Activated CD4-positive, alpha-beta T cell treated with anti-CD3 and anti-CD28 coated beads, Interleukin-2, amount 10 ng/mL, durations not matched to agents 7 days and 5 days (primary cell): ENCODE measurements at places on chromosomes 3 and 15. TPM values are rescaled to one million over a fixed set of nuclear protein-coding genes. Genes with fewer than 3 reads are reported as not detected.

TEX9 gene
- total RNA-seq: 1.1 TPM

C3orf49 gene
- not detected for total RNA-seq

ARHGAP11A gene
- total RNA-seq: 148 TPM

GOLGA6B gene
- total RNA-seq: not detected

SHC4 gene
- 0.30 TPM for total RNA-seq

DRD3 gene
- not detected for total RNA-seq

SAMMSON gene
- total RNA-seq: not detected

C3orf22 gene
- total RNA-seq: not detected

FBN1 gene
- 1.1 TPM for total RNA-seq

DNA sequence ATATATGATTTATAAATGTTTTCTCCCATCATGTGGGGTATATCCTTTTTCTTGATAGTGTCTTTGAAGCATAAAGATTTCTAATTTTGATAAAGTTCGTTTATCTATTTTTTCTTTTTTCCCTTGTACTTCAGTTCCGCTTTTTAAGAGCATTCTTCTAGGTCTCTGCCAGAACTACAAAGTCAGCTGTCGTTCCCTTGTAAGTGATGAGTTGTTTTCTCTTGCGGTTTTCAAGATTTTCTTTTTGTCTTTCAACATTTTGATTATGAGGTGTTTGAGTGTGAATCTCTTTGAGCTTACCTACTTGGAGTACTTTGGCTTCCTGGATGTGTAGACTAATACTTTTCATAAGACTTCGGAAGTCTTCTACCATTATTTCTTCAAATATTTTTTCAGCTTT, 9.3 kb upstream of the PRICKLE2 start:
- no peak for DNase-seq

DNA sequence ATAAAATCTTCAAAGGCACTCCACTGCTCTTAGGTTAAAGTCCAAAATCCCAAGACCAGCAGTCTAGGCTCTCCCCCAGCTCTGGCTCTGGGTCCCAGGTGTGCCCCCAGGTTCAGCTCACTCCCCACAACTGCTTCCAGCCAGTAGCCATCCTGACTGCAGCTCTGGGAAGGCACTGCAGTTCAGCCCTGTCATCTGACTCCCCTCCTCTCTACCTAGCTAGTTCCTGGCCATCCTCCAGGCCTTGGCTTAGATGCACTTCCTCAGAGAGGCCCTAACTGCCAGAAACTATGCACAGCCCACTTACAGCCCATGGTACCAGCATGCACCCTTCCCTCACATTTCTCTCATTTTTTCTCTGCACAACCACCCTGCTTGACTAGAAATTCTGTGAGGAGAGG, 25.5 kb downstream of the TBC1D2B start:
- DNase-seq: no peak

- DNase-seq: no peak
Observed at GRCh38 chr3:178583963-178584575, 47.8 kb downstream of the KCNMB2 start.

- no peak for DNase-seq
Observed at GRCh38 chr15:40554161-40554525, 10.7 kb downstream of the CCDC32 start.

DNA sequence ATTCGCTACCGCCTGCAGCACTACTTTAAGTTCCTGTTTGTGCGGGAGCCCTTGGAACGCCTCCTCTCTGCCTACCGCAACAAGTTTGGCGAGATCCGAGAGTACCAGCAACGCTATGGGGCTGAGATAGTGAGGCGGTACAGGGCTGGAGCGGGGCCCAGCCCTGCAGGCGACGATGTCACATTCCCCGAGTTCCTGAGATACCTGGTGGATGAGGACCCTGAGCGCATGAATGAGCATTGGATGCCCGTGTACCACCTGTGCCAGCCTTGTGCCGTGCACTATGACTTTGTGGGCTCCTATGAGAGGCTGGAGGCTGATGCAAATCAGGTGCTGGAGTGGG, 995 bp downstream of the CHST14 start:
- DNase-seq: peak; percentile 31

DNA sequence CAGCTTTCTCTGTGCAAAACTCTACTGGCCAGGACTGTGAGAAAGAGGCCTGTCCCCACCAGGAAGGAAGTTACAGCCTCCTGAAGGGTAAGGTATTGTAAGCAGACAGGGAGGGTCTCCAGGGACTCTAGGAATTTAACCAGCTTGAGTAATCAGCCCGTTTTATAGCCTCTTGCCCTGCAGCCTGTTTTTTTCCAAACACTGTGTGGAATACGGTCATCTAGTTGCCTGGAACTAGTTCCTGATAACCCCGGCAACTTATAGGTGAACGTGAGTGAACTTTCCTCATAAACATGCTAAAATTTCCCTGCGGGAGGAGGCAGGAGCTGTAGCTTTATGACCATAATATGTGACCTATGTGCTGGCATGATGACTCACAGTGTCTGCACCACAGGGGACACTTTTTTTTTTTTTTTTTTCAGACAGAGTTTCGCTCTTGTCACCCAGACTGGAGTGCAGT, 60.1 kb upstream of the DAZL start:
- DNase-seq: no peak

DNA sequence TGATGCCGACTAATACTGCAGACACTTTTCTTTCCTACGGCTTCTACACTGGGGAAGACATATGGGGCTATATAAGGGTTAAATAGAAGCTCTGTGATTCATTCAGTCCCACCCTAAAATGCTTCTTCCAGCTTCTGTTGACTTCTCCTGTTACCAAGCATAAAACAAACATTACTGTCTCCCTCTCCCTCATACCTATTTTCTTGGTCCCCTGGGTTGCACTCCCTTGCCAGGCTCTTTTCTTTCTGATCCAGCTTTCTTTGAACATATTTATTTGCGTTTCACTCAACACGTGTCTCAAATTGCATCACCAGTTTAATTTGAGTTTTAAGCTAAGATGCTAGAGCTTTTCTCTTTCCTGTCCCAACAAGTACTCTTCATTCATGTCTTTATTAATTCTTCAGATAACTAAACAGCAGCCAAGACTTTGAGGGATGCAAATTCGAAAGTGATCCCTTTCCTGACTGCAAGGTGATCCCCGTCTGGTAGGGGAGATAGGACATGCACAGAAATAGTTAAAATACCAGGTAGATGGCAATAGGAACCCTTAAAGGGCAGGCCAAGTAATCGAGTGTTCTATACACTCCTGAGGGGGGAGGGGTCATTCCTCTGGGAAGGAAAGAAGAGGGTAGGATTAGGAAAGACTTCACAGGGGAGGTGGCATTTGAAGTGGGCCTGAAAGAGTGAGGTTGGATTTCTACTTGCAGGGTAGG, 198.6 kb upstream of the BCL6 start:
- DNase-seq: no peak

GRCh38 chr3:99907959-99908544, 90.4 kb downstream of the CMSS1 start:
- no peak for DNase-seq

GRCh38 chr15:72727154-72727553, 41.1 kb downstream of the BBS4 start:
- no peak for DNase-seq

DNA sequence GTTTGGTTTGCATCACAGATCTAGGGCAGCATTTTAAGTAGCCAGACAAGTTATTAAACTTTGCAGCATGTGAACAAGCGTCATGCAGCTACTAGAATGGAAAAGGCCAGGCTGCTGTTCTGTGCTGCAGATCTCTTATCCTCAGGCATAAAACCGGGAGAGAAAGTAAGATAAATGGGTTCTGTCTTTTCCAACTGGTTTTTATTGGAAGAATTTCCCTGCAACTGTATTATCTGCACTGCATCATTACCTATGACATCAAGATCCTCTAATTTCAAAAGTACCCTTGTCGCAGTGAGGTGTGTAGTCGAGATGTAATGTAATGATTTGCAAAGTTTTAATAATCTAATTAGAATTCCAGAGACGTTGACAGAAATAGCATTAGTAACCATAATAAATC, 240.3 kb downstream of the FEZF2 start:
- DNase-seq: no peak

DNA sequence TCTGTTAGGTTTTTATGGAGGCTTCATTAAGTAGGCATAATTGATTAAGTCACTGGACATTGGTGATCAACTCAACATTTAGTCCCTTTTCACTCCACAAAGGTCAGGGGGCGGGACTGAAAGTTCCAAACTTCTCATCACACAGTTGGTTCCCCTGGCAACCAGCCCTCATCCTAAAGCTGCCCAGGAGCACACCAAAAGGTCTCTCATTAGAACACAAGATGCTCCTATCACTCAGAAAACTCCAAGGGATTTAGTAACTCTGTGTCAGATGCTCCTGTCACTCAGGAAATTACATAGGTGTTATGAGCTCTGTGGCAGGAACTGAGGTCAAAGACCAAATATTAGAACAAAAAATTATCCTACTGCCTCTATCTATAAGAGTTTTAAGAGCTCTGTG, 321.5 kb downstream of the OTOL1 start:
- DNase-seq: no peak

DNA sequence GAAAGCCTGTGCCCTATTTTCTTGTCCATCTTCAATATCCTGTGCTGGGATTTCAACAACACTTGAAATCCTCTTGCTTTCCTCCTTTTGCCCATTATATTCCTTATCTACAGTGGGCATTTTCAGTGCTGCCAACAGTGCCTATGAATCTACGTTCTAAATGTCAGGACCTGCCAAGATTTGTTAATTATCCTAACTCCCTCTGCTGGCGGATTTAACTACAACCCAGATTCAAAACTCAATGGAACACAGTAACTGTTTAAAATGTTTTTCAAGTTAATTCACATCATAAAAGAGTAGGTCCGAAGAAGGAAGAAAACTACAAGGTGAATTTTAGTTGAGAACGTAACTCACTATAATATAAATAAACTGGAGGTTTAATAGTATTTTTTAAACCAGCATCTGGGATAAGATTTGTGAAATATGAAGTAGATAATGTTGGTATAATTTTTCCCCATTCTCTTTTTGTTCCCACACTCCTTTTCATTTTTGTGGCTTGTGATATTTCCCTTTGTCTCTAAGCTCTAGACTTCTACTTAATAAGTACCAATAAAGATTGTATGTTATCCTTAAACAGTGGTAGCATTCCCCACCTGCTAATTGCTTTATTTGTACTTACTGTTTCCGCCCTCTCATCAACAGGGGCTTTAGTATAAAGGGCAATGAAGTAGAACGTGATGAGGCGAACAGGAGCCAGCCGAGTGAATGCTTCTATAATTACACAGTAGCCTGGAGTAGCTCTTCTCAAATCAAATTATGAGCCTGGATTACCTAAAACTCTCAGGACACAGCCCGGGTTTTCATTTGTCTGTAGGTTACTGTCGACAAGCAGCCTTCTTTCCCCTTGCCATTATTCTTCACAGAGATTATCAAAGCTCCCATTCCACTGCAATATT, 302.5 kb upstream of the ATP11B start:
- peak; percentile 8 for DNase-seq

GRCh38 chr3:156259896-156260295, 139.5 kb downstream of the KCNAB1 start:
- DNase-seq: no peak

- peak; percentile 9 for DNase-seq
Observed at GRCh38 chr15:91099616-91099994, 452 bp upstream of the SV2B start.

DNA sequence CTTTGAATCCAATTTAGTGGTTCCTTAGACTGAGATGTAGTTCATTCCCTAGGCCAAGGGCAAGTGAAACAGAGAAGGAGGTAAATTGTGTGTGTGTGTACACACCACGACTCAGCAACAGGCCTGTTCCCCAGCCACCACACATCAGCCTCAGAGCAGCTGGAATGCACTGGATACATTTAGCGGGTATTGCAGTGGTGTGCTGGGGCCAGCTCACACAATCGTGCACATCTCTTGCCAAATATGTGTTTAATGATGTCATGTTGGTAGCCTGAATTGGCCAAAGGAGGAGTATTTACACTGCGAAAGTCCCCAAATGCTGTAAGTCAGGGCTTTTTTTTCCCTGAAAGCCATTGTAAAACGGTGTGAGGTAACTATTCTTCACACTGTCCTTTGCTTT, 82.3 kb downstream of the RBPMS2 start:
- DNase-seq: no peak

DNA sequence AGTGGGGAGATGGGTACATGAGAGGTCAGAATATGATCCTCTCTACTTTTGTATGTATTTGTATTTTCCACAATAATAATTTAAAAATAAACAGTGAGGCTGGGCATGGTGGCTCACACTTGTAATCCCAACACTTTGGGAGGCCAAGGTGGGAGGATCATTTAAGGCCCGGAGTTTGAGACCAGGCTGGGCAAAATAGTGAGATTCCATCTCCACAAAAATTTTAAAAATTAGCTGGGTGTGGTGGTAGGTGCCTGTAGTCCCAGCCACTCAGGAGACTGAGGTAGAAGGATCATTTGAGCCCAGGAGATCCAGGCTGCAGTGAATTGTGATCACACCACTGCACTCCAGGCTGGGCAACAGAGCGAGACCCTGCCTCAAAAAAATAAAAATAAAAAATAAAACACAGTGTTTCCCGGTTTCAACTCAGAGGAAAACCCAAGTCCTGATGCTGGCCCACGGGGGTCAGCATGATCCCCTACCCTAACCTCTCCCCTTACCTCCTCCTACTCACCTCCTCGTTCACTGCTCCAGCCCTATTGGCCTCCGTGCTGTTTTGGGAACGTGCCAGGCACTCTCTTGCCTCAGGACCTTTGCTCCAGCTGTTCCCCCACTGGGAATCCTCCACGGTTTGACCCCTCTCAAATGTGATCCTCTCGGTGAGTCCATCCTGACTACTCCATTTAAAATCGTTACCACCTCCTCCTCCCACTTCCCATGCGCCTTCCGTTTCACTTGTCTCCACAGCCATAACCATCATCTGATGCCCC, 2.9 kb upstream of the KLHL40 start:
- DNase-seq: no peak

- no peak for DNase-seq
Observed at GRCh38 chr3:178028933-178029332, 507.3 kb upstream of the KCNMB2 start.
